NCI-H226 (cell line): ENCODE measurements at places on chromosomes 2 and 18.

DNA sequence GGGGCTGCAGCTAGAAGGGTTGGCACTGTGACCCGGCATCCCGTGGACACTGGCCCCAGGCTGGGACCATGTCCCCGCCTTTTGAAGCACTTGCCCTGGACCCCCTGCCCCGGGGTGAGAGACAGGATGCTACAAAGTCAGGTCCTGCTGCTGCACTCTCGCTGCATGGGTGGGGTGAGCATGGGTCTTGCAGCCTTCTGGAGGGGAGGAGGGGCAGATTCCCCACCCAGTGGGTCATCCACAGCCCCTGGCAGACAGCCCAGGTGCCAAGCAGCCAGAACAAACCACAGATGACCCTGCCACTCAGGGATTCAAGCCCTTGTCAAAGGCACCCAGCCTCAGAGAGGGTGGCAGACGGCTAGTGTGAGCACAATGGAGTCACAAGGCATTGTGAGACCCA, 5.7 kb upstream of the NMUR1 start:
- DNase-seq = no peak

GRCh38 chr2:200296118-200296517, 10.4 kb upstream of the SPATS2L start:
- no peak for DNase-seq

- no peak for DNase-seq
Observed at GRCh38 chr2:218368621-218369153, 12.0 kb downstream of the CATIP start.

- no peak for DNase-seq
Observed at GRCh38 chr2:188345831-188346458, 54.3 kb downstream of the GULP1 start.

DNA sequence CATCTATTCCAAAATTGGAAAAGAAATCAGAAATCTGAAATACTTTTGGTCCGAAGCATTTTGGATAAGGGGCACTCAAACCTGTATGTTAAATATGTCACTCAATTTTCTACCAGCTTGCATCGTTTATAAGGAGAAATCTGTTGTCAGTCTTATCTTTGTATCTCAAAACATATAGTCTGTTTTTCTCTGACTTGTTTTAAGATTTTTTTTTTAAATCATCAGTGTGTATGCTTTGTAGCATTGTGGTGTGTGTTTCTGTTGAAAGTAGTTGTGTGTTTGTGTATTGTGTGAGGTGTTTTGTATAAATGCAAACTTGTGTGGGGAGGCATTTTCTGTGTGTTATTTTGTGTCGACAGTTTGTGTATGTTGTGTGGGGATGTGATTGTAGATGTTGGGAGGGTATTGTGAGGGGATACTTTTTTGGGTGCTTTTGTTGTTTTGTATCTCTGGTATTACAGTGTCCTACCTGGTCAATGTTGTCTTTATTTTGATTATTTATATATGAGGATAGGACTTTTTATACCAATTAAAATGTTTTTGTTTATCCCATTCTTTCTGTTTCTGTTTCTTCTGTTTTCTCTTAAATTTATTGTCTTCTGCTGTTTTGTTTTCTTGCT, 30.9 kb downstream of the SMCHD1 start:
- no peak for DNase-seq

- no peak for DNase-seq
Observed at GRCh38 chr2:20563833-20564232, 87.1 kb downstream of the HS1BP3 start.
